ENCODE measurements at places on chromosomes 16 and 17. TPM values are rescaled to one million over a fixed set of nuclear protein-coding genes. Genes with fewer than 3 reads are reported as not detected.

SEPTIN1 gene
- 202 TPM for total RNA-seq

PLA2G10 gene
- not detected for total RNA-seq

DNA sequence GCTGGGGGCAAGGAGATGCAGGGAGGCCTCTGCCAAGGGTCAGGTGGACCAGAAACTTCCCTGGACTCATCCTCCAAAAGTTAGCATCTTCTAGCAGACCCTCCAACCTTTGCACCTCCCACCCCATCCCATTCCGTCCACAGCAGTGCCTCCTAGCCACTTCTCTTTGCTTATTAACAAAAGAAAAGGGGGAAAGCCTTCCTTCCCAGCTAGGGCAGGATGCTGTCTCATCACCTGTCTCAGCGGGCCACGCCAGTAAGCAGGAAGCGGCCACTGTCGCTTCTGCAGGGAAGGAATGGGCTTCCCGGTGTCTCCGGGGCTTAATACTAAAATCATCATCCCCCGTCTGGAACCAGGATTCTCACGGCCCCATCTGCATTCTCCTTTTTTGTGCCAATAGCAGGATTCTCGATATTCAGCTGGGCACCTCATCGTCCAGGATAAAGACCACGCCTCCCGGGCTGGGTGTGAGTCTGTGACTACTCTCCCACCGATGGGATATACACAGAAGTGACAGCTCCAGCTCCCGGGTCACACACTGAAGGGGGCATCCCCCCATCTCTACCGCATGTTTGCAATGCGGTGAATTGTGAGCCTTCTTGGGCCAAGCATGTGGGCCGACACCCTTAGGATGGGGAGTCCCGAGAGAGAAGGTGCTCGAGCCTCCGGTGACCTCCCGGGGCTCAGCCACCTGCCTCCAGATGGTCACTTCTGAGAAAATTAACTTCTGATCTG is 15.5 kb upstream of the RBFOX3 start:
- DNase-seq: peak; percentile 4

DNA sequence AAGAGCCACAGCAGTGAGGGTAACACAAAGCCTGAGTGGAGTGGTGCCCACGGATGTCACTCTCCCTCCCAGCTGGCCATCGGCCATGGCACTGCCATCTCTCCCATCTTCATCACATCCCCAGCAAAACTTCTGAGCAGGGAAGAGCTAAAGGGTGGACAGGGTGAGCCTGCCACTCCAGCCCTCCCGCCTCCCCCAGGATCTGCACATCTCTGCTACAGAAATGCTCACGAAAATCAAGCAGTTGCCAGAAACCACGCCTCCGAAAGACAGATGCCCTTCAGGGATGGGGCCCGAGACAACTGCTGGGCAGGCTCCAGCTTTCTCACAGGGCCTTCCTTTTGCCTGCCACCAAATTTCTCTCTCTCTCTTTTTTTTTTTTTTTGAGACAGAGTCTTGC is 3.6 kb downstream of the GRIN2C start:
- no peak for DNase-seq

DNA sequence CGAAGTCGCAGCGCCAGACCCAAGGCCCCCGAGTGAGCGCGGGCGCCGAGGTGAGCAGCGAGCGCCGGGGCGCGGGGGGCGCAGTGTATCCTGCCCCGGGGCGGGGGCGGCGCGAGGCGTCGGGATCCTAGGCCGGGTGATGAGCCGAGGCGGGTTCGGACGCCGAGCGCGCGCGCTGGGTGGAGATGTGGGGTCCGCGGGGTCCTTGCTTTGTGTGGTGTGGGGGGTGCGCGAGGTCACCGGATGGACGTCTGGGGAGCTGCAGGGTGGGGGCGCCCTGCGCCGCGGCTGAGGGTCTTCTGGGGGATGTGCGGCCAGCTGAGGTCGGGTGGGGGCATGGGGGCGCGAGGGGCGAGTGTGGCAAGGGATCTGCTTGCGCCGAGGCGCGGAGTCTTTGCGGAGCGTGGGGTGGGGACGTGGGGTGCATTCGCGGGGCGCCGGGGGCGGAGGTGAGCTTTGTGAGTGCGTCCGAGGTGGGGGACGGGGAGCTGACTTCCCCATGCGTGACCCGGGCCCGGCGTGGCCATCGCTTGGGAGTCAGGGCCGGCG is 560 bp downstream of the RAI1 start:
- DNase-seq: peak; percentile 43

- peak; percentile 56 for DNase-seq
Observed at GRCh38 chr17:21042458-21043295, at the start of gene USP22. Gene USP22 (minus strand): TSS chr17:21043011. CDS start chr17:21042835, 176 bp downstream.

Data from activated CD4-positive, alpha-beta memory T cell treated with anti-CD3 and anti-CD28 coated beads for 36 hours (primary cell).